ENCODE measurements at places on chromosomes 12 and 14.

DNA sequence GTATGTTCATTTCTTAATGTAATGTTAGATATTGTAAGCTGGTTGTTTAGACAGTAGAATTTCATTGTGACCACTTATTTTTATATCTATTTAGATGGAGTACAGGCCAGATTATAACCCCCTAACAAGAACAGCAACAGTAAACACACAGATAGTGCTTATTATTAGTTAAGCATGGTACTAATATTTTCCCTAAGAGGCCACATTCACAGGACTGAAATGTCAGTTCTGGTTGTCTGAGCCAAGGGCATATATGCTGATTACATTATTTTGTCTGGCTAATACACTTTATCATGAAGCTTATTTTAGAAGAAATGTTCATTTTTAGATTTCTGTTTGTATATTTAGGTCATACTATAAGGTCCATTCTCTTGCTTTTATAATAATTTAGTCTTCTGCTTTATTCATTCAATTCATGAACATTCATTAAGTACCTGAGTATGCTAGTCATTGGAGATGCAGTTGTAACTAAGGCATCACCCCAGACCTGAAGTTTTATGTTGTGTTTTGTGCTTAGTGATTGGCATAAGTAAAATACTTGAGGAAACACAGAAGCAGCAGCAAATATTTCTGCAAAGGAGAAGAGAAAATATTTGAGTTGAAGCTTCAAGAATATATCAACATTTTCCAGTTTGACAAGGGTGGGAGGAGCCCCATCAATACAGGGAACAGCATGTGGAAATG lies 413.7 kb downstream of the RAD51B start:
- no peak for DNase-seq

DNA sequence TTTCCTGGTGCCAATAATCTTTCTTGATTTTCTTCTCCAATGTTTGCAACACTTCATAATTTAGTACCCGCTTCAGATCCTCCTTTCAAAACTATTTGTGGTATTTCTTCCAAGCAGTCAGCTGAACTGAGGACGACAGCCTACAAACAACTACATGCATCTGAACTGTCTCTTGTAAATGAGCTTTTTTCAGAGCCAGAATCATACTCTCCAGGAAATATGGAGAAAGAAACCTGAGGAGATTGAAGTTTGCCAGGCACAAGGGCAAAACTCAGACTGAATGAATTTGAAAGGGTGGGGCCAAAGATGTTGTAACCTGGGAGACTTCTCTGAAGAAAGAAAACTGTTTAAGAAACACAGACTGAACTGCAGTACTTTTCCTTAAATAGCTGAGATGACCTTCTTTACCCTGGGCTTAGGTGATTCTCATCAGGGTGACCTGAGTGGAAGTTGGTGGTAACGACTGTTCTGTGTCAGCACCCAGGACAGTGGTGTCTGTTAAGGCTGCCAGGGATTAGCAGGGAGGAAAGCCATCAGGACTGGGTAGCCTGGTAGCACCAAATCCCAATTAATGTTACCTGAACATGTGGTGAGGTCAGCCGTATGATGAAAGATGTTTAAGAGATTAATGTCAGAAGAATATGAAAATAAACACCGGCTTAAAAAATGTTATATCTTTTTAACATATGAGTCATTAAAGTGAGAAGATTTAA lies 95.0 kb downstream of the TGFB3 start:
- no peak for DNase-seq

DNA sequence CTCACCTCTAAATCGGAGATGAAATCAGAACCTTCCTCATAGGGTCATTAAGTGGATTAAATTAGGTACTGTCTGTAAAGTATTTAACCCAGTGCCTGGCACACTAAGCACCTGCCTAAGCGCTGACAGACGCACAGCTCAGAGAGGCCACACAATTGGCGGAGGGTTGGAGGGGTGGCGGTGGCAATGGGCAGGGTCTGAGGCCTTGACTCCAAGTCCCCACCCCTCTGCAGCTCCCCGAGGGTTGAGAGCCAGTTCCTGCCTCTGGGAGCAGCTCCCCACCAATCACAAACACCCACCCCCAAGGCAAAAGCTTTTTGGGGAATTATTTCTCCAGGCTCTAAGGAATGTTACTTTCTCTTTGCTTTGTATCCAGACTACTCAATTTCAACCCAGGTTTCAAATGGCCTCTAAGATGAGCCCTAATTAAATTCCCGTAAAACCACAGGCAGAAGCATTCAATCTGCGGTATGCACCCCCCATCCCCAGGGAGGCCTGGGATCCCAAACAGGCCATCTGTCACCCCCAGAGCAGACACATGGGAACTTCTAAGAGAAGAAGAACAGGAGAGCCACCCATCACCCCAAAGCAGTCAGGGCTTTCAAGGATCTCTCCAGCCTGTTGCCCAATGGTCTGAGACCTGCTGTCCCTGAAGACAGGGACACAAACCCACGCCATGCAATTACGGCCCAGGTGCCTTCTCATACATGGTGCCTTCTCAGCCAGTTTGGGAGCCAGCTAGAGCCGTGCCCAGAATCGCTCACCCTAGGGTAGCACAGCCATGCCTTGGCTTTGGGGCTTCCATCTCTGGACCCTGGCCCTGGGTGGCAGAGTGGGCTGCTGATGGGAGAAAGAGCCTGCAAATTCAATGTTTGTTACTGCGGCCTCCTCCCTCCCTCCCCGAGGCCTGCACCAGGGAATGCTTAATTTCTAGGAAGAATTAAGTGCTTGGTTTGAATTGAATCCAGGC lies 66.1 kb downstream of the CHGA start:
- no peak for DNase-seq

DNA sequence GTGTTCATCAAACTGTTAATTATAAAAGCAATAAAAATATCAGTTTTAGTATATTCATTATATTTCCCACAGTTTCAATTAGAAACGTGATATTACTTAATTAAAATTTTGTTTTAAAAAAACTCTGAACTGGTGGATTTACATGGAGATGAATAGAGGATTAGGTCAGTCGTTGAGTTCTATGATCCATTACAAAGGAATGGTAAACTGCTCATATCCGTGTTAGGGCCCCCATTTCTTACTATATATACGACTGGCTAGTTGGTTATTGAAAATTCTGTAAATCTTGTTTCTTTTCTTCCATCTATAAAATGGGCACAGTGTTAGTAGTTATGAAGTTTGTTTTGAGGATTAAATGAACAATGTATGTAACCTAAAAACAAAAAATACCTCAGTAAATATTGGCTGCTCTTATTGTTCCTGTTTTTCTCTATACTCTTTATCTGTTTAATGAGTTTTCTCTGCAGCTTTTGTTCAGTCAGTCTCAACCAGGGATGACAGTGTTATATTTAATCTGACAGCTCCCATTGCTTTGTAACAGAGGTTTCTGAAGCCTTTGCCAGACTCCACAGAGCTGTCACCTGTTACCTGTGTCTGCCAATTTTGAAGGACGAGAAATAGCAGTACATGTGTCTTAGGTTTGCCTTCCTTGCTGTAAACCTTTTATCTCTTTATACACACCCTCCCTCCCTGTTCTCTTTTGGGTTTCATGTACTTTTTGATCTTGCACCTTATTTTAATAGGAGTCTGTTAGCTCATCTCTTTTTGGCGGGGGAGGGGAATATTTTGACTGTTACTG lies 41.5 kb downstream of the FRS2 start:
- DNase-seq: no peak

- no peak for DNase-seq
Measured at GRCh38 chr12:89392391-89392790, 40.1 kb upstream of the DUSP6 start.
